ENCODE measurements at places on chromosomes 4 and X. TPM values are rescaled to one million over a fixed set of nuclear protein-coding genes. Genes with fewer than 3 reads are reported as not detected.

- DNase-seq, result no peak
Observed at GRCh38 chr4:132956962-132957361, 192.1 kb upstream of the PCDH10 start.

GRCh38 chr4:139934057-139934707 lies 219.8 kb downstream of the MAML3 start:
- no peak for DNase-seq

- no peak for DNase-seq
Observed at GRCh38 chrX:124274438-124275181, 57.9 kb upstream of the TEX13D start.

DNA sequence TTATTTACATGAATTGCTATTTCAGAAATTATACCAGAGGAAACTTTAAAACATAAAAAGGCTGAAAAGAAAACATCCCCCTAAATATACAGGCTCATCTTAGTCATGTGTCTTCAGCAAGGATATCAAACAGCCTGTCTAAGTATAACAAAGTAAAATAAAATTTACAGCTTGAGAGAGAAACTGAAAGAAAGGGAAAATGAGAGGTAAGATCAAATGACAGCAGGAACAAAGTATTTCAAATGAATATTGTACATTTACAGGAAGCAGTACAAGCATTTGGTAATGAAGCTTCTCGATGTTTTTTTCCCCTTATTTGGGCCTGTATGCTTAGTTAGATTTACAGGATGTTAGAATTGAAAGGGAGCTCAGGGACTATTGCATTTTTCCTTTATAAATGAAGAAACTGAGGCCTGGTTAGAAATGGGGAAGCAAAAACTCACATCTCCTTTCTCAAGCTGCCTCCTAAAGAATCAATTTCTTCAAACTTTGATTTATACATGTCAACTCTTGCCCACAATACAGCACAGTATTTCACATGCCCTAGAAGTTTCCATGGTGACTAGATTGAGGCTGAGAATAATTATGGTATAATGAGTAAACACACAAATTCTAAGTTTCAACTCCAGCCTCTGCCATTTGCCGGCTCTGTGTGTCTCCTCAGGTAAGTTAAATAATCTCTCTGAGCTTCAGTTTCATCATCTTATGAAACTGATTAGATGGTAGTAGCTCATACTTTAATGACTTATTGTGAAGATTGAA lies 29.3 kb downstream of the DAPP1 start:
- DNase-seq, result no peak

DNA sequence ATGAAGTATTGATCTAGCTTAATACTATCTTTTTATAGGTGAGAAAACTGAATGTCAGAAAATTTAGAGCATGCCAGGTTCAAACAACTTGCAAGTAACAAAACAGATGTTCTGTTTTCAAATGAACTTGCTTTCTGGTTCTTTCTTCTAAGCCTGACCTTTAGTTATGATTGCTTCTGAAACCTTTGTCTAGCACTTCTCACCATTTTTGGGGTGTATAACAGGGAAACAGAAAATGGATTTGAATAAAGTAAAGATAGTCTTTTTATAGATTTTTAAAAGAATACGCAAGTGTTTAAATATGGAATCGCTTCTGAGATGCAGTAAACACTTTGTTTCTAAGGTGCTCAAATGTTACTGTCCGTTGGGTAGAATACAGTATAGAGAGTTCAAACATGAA lies 687.2 kb upstream of the CPEB2 start:
- no peak for DNase-seq

Gene GLOD5
- not detected for total RNA-seq

Gene NKX3-2
- total RNA-seq, result not detected

Gene SPIN4
- 9.6 TPM for total RNA-seq
